ENCODE measurements at places on chromosomes 16 and 17. TPM values are rescaled to one million over a fixed set of nuclear protein-coding genes. Genes with fewer than 3 reads are reported as not detected.

GRCh38 chr17:49976828-49977202 is 7.8 kb downstream of the DLX4 start:
- no peak for DNase-seq

- DNase-seq = no peak
These were observed 37.7 kb downstream of the DUSP14 start for GRCh38 chr17:37527249-37527851.

DNA sequence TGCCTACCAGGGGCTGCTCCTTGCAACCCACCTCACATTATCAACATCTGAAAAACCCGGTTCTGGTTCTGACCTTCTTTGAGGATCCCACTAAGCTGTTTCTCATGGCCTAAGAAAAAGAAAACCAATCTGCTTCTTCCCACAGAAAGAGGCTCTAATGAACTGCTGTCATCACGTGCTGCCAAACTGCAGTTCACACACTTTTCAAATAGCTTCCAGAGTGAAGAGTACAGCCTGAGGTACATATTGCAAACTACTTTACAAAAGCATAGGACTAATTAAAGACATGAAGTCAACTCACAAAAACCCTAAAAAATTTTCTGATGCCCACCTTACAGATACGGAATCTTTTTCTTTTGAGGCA is 36.7 kb downstream of the SMG6 start:
- DNase-seq = no peak

The PPP1R1B gene
- total RNA-seq = 4.5 TPM

DNA sequence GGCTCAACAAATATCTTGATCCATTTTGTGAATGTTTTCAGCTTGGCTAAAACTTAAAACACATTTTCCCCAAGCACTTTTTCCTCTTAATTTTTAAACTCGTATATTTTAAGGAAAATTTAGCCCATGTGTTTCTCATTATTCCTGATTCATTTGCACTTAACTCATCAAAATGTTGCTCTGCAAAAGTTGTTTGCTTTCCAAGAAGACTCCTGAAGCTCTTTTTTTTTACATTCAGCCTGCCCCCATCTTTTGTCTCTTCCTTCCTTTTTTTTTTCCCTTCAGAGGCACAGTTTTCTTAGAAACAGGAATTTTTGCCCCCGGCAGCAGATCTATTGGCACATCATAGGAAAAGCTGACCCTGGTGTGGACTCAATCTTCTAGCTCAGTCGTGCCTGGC is 155.0 kb upstream of the SALL1 start:
- DNase-seq = no peak

DNA sequence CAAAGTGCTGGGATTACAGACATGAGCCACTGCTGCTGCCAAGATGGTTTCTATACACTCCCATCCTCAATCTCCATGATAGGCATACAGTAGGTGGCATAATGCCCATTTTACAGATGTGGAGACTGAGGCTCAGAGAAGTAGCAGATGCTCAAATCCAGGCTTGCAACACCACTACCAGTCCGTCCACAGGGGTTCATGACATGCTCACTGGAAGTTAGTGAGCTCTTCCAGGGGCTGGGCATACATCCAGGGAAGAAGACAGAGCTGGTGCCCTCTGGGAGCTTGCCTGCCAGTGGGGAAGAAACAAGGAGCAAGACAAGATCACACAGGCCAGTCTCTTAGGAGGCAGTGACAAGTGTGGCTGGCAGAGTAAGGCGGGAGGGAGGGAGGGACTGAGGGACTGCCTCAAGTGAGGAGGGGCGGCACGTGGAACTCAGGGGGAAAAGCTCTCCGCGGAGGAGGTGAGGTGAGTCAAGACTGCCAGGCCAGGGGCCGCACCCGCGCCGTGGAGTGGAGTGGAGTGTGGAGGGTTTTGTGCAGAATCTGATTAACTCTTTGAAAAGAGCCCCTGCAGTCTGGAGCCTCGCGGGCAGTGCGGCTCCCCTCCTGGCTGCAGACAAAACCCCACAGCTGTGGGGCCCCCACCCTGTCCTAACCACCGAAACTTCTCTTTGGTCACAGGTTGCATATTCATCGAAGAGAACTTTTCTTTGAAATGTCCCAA is 27.9 kb downstream of the SREBF1 start:
- DNase-seq = no peak

- DNase-seq = no peak
These were observed 4.6 kb downstream of the PLCD3 start for GRCh38 chr17:45127548-45128300.

DNA sequence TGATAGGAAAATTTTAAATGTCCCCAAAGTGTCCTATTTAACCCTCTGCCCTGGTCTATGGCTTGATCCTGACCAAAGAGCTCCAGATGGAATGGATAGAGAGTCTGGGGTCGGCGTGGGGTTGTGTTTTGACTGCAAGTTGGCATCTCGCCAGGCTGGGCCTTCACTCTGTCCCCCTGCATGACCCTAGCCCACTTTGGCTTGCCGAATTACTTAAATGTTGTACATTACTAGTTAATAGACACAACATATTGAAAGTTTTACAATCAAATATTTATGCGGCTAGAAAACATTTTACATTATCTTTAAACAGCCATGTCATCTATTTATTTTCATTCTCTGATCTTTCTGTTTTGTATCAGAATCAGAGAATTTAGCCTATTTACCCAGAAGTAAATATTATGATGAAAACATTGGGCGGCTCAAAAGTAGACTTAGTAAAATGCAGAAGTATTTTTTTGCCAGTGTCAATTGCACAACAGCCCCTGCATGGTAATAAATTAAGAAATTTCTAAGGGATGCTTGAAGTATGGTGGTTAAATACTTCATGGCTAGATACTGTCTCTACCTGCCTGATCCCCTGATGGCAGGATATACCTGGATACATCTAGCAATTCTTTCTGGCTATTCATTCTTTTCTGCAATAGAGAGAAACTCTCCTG is 18.8 kb upstream of the MYOCD start:
- DNase-seq = no peak

DNA sequence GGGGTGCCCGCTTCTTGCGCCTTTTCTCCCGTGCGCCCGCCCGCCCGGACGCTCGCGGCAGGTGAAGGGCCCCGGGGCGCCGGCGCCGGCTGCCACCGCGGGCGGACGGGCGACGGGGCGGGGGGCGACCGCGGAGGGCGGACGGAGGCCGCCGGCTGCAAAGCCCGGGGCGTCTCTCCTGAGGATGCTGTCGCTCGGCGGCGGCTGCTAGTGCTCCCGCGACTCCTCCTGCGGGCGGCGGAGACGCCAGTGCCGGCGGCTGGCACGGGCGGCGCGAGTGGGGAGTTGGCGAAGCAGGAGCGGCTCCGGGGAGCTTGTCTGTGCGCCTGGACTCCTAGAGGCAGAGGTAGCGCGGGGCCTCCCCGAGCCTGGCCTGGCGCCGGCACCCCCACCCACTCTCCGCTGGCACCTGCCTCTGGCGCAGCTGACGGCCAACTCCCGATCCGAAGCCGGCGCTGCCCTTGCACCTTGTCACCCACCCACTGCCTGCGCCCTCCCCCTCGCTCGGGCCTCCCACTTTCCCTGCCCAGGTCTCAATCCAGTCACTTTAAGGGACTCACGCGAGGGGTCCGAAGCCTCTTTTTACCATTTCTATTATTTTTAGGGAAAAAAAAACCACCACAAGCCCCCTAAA is at the start of gene FAM20A:
Gene FAM20A, minus strand, starts transcription at position 437 of the 634 bp plus-strand sequence. CDS start 701 bp downstream, outside the sequence.
- DNase-seq = peak; percentile 84

The PKD1 gene
- 188 TPM for total RNA-seq

The TP53TG3C gene
- total RNA-seq = not detected

DNA sequence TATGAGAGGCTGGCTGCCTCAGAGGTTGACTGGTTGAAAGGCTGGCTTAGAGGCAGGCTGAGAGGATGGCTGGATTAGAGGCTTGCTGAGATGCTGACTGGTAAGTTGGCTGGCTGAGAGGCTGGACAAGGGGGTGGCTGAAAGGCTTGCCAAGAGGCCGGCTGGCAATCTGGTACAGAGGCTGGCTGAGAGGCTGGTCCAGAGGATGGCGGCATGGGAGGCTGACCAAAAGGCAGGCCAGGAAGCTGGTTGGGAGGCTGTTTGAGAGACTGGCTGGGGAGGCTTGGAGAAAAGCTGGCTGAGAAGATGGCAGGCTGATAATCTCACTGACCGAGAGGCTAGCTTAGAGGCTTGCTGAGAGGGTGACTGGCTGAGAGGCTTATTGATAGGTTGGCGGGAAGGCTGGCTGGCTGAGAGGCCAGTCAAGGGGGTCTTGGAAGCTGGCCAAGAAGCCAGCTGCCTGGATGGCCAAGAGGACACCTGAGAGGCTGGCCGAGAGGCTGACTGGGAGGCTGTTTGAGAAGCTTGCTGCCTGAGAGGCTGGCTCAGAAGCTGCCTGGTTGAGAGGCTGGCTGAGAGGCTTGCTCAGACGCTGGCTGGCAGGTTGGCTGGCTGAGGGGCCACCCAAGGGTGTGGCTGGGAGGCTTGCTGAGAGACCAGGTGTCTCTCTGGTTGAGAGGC is 34.2 kb upstream of the ACSM2B start:
- peak; percentile 73 for DNase-seq

- DNase-seq = no peak
These were observed 210.0 kb downstream of the FTO start for GRCh38 chr16:53913920-53914319.

GRCh38 chr17:65226227-65226626 is 89.1 kb downstream of the RGS9 start:
- no peak for DNase-seq

GRCh38 chr17:27280527-27280926 is 13.4 kb upstream of the WSB1 start:
- no peak for DNase-seq

- DNase-seq = no peak
These were observed 6.1 kb upstream of the WFIKKN2 start for GRCh38 chr17:50829332-50829731.

DNA sequence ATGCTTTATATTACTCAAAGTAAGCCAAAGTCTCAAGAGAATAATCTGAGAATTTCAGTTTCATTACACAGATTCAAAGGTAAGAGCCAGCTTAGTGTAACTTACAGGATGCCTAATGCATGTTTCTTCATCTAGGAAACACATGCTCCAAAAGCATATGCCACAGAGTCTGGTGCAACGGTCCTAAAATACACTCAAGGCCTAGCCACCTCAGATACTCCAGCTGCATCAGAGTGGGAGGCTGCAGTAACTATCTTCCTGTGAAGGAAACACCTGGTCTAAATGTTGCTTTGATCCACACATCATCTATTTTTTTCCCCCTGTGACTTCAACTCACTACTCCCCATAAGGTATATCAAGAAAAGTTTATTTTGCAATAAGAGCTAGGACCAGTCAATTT is 51.6 kb upstream of the CORO6 start:
- no peak for DNase-seq

DNA sequence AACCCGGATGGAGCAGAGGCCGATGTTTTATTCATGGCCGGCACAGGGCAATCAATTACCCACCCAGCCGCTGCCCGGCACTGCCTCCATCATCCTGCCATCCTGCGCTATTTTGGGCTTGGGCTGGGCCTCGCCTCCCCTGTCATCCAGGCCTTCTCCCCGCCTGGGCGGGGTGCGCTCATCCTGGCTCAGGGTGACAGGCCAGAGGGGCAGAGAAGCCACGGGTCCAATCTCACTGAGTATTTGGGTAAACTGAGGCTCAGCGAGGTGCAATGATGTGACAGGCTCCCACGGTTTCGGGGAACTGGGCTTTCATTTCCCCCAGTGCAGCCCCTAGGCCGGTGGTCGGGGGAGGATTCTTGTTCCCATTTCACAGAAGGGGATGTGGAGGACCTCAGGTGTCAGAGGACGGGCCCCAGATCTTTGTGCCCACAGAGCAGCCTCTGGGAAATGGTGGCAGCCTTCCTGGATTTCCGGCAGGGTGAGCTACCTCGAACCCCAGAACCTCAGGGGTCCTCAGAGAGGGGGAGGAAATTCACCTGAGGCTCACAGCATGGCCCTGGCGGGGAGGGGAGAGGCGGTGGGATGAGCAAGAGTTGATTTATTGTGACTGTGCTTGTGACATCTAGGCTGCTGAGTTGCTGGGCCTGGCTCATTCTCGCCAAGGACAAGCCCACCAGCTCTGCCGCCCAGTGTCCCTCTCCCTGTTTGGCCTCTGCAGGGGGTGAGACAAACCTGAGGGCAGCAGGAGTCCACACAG is 23.8 kb upstream of the KCNJ12 start:
- DNase-seq = no peak

The DHRS7C gene
- not detected for total RNA-seq

DNA sequence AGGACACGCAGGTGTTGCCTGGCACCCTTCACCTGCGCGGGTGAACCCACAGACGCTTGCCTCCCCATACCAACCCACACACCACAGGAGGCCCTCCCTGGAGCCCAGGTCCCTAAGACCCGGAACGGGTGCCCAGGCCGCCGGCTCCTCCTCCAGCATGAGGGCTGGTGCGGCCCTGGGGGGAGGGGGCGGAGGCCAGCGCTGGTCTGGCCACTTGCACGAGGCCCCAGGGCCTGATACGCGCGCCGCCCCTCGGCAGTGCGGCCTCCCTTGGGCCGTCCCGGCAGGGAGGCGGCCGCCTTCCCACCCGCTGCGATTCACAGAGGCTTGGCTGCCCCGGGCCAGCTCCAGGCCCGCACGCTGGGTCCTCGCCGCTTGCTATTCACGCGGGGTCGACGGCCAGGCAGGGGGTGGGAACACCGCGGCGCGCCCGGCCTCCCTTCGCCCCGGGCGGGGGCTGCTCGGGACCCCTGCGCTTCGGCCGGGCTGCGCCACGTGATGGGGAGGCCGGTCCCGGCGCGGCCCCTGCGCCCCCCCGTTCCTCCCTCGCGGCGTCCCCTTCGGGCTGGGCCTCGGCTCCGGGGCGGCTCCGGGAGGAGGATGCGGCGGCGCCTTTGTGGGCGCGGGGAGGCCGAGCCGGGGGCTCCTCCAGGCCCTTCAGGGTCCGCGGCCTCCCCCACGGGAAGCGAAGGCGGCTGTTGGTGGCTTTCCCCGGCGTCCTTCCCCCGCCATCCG is 685 bp downstream of the FASN start:
- peak; percentile 91 for DNase-seq

GRCh38 chr17:80257716-80258213 is 2.9 kb upstream of the RNF213 start:
- DNase-seq = no peak

The ICAM2 gene
- not detected for total RNA-seq

The SEPHS2 gene
- total RNA-seq = 41.2 TPM

DNA sequence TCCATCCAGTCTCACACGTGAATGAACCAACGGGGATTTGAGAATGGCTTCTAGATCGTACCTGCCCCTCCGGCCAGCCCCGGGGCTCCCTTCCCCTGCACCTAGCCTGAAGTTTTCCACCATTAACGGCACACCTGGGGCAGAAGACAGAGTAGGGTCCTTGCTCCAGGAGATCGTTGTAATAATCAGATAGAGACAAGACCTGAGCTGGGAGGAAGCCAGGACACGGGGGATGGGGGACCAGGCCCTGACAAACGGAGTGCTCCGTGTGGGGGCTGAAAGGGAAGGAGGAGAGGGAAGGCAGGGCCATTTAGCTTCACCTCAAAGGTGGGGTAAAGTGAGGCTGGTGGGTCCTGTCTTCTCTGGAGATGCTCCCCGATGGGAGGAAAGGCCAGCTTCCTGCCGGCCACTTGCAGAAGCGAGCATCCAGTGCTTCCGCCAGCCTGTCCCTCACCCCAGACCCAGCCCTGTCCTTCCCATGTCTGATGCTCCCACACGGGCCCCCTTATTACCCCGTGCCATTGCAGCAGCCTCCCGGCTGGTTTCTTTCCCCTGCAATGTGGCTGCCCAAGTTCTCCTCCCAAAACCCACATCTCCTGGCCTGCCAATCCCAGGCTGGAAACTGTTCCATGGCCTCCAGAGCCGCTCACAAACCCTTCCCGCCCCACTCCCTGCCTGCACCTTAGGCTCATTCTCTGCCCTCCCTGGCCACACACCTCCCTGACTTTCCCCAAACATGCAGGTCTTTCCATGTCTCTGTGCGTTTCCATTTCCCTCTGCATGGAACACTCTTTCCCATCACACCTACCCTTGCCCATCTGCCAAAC is 79.3 kb downstream of the MRC2 start:
- no peak for DNase-seq

The KRT28 gene
- not detected for total RNA-seq

The MAPK7 gene
- total RNA-seq = 33.9 TPM
